ENCODE measurements at places on chromosomes 3 and 15. TPM values are rescaled to one million over a fixed set of nuclear protein-coding genes. Genes with fewer than 3 reads are reported as not detected.

GRCh38 chr3:129000742-129001100 lies 383 bp upstream of the EFCC1 start:
- DNase-seq, result no peak
- H3K27me3 ChIP-seq, result peaks cover 38% of the 10 kb centered on the region
- H3K4me3 ChIP-seq, result peak overlapping the region; percentile 30

DNA sequence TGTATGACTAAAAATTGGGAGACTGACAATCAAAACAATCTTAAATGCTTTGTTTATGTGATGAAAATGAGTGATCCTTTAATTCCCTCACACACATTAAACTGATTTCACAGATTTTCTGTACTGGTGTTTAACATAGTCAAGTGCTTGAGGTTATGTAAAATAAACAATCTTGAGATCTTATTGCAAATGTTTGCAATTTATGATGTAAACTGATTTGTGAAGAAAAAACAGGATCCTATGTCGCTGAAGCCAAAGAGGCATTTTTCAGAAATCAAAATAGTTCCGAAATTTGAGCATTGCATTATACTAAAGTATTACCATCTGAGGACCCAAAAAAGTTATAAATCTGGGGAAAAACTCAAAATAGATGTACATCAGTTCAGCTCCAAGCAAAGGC lies 12.7 kb downstream of the SHOX2 start:
- no peak overlapping the region for H3K4me3 ChIP-seq
- no peak for DNase-seq
- no peak overlapping the region for H3K27ac ChIP-seq
- H3K4me1 ChIP-seq, result peaks cover 9% of the 10 kb centered on the region
- peaks cover 93% of the 10 kb centered on the region for H3K27me3 ChIP-seq

GRCh38 chr3:44988073-44988472 lies 12.0 kb downstream of the EXOSC7 start:
- no peak for DNase-seq
- no peaks in the 10 kb centered on the region for H3K27me3 ChIP-seq
- no peak overlapping the region for H3K27ac ChIP-seq
- no peak overlapping the region for H3K4me3 ChIP-seq
- peaks cover 64% of the 10 kb centered on the region for H3K4me1 ChIP-seq

- H3K4me3 ChIP-seq, result no peak overlapping the region
- peaks cover 4% of the 10 kb centered on the region for H3K36me3 ChIP-seq
- no peaks in the 10 kb centered on the region for H3K27me3 ChIP-seq
- no peak overlapping the region for H3K27ac ChIP-seq
Observed at GRCh38 chr3:157166561-157166960, 6.6 kb upstream of the CCNL1 start.

DNA sequence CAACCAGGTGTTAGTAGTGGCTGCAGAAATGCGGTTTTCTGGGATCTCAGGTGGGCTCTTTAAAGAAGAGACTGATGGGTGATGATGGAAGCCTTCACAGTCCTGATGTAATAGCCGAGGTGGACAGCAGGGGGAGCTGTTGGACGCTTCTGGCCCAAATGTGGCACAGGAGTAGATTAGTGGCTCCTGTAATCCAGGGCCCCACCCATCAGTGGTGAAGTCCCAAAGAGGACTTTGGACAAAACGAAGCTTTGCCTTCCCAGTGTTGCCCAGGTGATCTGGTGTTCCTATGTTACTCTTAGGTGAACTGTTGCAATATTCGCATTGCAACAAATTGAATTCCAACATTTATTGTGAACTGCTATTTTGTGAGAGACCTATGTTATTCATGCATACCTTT lies 31.8 kb upstream of the MYZAP start:
- no peaks in the 10 kb centered on the region for H3K36me3 ChIP-seq
- no peak overlapping the region for H3K4me3 ChIP-seq
- no peak overlapping the region for H3K27ac ChIP-seq

DNA sequence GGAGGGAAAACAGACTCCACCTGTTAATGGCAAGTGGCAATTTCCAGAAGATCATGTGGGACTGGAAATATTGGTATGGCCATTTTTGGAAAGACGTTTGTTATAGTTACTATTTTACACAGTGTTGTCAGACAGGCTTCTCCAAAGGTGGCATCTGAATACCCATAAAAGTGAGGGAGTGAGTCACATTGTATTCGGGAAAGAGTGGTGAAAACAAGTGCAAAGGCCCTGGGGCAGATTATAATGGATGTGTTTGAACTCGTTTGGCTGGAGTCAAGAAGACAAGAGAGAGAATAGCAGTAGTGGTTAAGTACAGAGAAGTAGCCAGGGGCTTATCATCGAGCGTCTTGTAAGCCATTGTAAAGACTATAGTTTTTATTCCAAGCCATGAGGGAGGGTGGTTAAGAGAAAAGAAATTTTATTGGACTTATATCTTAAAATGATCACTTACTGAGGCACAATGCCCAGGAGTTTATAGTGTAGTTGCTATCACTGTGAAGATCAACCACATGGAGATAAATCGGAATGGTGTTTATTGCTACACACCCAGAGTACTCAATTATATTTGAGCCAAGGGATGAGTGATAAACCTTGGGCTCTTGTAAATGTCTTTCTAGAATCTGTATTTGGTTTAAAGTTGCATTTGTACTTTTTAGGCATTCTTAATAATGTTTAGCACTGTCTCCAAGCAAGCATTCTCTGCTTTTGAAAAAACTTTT lies 212.8 kb upstream of the KBTBD8 start:
- no peak overlapping the region for H3K4me3 ChIP-seq
- H3K36me3 ChIP-seq, result no peaks in the 10 kb centered on the region
- DNase-seq, result no peak
- H3K27me3 ChIP-seq, result peaks cover 10% of the 10 kb centered on the region
- no peaks in the 10 kb centered on the region for H3K4me1 ChIP-seq
- H3K27ac ChIP-seq, result no peak overlapping the region

GRCh38 chr15:84799511-84800187 lies 17.5 kb upstream of the ALPK3 start:
- no peaks in the 10 kb centered on the region for H3K4me1 ChIP-seq
- no peak overlapping the region for H3K27ac ChIP-seq
- no peak for DNase-seq
- no peak overlapping the region for H3K4me3 ChIP-seq

Gene ADAMTS17
- 7.3 TPM for total RNA-seq

Gene RAD18
- 30.9 TPM for total RNA-seq

Gene RASGRF1
- not detected for total RNA-seq

Measured in activated naive CD8-positive, alpha-beta T cell treated with anti-CD3 and anti-CD28 coated beads, Interleukin-2, amount 10 ng/mL, durations not matched to agents 7 days and 5 days (primary cell).